ENCODE measurements at places on chromosomes 6 and 20.

DNA sequence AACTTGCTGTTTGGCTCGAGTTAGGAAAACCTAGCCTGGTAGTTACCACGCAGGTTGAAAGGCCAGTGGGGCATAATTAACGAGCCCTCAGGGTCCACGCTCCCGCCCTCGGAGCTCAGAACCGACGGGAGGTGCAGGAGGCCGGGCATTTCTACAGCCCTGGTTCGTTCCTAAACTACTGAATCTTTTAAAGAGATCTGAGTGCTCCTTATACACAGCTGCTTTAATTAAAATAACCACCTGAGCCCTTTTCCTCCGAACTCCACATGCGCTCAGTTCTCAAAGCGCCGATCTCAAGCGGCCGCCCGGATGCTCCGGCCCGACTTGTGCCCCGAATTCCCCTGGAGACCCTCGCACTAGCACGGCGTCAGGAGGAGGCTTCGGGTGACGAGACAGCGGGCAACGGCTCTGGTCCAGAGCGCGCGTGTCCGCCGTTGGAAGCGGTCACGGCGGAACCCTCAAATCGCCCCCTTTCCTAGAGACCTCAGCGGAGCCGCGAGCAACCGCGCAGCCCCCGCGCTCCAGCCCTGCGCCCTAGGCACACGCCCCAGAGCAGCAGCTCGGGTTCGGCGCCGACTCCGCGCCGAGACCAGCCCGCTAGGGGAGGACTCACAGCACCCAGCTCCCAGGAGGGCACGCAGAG is 397 bp downstream of the WDR27 start:
- no peak for DNase-seq

GRCh38 chr6:128659878-128660622 is 139.7 kb upstream of the PTPRK start:
- DNase-seq: no peak

DNA sequence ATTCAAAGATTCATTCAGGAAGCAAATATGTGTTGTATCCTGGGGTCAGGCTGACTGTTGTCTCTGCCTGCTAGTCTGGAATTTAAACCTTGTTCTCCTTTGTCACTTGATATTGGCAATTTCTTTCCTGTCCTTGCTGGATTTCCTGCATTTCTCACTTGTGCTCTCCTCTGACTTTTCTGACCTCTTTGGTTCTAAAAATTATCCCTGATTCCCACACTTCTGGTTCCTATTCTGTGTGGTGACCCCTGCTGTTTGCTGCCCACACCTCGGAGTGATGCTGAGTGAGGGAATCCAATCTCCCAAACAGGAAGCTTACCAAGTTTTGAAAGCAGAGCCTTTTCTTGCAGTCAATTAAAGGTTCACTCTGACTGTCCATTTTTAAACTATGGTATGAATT is 345.3 kb downstream of the CDKAL1 start:
- no peak for DNase-seq

- no peak for DNase-seq
These were observed 125.4 kb downstream of the CD24 start for GRCh38 chr6:106849120-106849519.

- no peak for DNase-seq
These were observed 89.9 kb upstream of the PTCHD4 start for GRCh38 chr6:48200869-48201390.

DNA sequence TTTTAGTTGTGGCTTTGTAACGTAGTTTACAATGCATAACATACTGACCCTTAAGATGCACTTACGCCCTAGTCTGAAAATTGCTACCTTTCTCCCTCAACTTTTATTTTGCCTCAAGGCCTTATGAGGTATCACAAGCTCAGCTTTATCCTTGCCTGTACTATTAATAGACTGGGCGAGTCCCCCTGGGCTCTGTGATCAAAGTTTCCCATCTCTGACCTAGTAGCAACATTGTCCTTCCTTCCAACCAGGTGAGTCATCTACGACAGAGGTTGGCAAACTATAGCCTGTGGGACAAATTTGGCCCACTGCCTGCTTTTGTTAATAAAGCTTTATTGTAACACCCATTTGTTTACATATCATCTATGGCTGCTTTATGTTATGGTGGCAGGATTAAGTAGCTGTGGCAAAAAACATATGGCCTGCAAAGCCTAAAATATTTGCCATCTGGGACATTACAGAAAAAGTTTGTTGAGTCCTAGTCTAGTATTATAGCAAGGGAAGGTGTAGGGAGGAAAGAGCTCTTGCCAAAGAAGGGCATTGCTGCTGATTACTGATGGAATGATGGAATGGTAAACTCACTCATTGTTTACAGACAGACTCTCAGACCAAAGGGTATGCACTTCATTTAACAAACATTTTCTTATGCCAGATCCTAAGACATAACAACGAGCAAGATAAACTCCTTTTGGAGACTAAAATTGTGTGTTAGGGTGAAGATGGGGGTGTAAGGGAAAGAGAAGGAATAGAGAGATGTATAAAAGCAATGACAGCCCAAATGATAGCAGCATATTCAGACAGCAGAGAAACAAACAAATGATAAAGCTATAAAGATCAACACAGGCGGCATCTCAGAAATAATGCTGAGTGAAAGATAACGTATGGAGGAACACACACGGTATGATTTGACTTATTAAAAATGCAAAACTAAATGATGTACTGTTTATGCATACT is 74.2 kb downstream of the SLC22A23 start:
- no peak for DNase-seq

Measured in COR-L47 (cell line).